ENCODE measurements at places on chromosomes 7 and 10. TPM values are rescaled to one million over a fixed set of nuclear protein-coding genes. Genes with fewer than 3 reads are reported as not detected.

GRCh38 chr7:123522066-123522465 is 12.3 kb downstream of the IQUB start:
- no peak for DNase-seq

DNA sequence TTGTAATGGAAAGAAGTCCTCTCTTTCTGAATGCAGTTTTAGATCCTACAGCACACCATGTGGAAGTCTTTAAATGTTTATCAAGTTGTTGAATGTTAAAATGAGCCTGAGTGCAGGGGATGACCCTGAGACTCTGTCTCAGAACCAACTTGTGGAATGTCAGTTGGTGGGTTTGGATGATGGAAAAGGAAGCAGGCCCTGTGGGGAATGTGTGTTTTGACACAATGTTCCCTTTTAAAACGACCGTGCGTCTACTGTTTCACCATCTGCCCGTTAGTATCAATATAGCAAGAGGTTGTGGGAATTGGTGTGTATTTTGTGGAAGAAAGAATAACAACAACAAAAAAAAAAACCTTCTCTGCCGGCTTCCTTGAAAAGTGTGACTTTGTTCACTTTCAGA is 8.3 kb downstream of the DYNC1I1 start:
- no peak for DNase-seq

Gene CLCN1
- total RNA-seq = not detected

DNA sequence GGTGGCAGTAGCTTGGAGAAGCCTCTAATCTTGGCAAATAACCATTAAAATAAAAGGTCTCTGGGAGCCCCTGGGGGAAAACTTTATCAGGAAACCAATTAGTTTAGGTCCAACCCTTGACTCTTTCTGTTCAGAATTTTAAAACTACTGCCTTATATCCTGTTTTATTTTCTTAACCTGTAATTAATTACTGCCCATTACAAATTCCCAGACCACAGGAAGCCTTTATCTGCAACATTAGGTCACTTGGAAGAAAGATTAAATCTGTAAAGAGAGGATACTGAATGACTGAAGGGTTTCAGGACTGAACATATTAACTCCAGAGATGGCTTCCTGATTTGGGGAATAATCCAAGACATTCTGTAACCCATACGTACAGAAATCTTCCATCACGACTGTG is 320.5 kb upstream of the SORCS1 start:
- no peak for DNase-seq

Gene MYH16
- total RNA-seq = not detected

Gene ITGB8
- total RNA-seq = 0.93 TPM

DNA sequence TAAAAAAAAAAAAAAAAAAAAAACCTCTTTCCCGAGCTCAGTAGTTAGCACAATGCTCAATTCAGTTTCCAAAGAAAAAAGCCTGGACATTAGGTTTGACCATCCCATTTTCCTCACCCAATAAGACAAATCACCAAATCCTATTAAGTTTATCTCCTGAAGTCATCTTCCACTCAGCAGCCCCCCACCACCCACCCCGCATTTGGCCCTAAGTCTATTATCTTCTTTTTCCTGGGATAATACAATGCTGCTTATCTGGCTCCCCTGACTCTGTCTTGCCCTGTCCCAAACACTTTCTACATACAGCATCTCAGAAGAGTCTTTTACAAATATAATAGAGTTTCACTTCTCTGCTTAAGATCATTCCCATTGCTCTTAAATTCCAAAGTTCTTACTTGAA is 17.8 kb upstream of the LMOD2 start:
- DNase-seq = no peak

- no peak for DNase-seq
These were observed 11.5 kb upstream of the SP8 start for GRCh38 chr7:20798081-20798693.

DNA sequence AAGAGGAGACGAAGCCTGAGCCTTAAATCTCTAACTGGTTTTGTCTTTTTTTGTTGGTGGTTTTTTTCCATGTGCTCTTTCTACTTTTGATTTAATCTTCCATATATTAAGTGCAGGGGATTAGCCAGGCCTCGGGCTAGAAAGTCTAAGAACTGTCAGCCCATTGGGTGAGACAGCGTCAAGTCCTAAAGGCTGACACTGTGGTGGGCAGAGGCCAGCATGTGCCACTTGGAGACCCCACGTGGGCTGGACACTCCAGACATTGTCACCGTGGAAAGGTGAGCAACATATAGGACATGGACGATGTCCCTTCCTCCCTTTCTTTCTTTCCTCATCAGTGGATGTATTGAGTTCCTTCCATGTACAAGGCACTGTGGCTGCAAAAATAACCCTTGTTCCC is 129.3 kb downstream of the TMEM178B start:
- no peak for DNase-seq

GRCh38 chr10:8163824-8164223 is 109.3 kb downstream of the GATA3 start:
- DNase-seq = no peak

- no peak for DNase-seq
These were observed 90.5 kb downstream of the CLEC2L start for GRCh38 chr7:139613971-139614411.

GRCh38 chr7:7228967-7229366 is 46.6 kb downstream of the C1GALT1 start:
- no peak for DNase-seq

DNA sequence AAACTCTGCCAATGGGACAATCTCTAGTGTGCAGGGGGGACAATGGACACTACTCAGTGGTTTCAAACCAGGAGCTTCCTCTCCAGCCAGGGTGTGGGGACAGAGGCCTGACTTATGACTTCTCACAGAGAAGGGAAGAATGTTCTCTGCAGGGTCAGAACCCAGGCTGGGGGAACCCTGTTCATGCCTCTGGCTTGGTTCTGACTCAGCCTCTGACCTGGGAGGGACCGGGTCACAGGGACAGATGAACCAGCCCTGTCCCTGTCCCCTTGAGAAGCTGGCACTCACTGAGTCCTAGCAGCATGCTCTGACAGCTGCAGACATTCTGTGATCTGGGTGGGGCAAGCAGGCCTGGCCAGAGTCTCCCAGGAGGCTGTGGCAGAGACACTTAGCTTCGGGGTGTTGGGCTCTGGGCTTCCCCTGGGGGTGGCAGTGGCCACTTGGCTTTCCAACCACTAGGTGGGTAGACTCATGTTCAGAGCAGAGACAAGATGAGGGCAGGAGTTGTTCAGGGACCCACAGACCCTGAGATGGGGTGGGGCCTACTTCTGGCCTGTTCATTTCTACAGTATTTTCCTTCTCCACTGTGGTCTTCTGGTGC is 13.6 kb downstream of the TSPAN15 start:
- no peak for DNase-seq

DNA sequence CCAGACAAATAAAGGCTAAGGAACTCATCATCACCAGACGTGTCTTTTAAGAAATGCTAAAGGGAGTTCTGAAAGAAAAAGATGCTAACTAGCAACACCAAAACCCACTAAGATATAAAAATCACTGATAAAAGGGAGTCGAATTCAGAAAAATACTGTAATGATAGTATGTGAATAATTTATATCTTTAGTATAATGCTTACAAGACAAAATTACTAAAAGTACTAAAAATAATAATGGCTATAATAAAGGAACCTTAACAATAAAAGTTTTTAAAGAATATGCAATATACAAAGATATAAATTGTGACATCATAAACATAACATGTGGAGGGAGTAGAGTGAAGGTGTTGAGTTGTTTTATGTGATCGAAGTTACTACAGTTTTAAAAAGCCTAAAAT is 28.3 kb downstream of the HPSE2 start:
- no peak for DNase-seq

GRCh38 chr7:5217396-5217795 is 27.4 kb downstream of the WIPI2 start:
- no peak for DNase-seq

- DNase-seq = no peak
These were observed 26.1 kb downstream of the LRRC4 start for GRCh38 chr7:128005117-128005516.

GRCh38 chr10:71512761-71513539 is 116.2 kb downstream of the CDH23 start:
- no peak for DNase-seq

DNA sequence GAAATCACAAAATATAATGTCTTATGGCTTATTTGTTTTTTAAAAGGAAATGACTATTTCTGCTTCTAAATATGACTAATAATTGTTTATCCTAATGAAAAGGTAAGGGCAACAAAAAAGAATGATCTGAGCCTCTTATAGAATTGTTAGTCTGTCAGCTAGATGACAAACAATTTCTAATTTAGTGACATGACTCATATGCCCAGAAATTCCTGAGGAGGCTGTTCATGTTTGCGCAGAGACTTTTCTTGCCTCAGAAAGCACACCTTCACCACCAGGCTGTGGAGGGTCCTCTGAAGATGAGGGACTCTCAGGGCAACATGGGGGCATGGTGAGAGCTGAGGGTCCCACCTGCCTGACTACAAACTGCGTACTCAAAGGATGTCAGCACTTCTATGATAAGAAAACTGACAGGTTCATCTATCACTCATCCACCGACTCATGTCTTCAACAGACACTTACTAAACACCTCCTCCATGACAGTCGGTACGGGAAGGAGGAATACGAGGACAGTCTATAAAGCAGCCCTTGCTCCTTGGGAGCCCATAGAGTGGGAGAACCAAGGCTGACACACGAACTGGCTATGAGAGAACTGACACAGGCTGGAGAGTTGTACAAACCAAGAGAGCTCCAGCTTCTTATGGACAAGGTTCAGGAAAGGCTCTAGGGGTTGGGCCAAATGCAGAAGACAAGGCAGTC is 102.0 kb downstream of the PKD1L1 start:
- DNase-seq = no peak

DNA sequence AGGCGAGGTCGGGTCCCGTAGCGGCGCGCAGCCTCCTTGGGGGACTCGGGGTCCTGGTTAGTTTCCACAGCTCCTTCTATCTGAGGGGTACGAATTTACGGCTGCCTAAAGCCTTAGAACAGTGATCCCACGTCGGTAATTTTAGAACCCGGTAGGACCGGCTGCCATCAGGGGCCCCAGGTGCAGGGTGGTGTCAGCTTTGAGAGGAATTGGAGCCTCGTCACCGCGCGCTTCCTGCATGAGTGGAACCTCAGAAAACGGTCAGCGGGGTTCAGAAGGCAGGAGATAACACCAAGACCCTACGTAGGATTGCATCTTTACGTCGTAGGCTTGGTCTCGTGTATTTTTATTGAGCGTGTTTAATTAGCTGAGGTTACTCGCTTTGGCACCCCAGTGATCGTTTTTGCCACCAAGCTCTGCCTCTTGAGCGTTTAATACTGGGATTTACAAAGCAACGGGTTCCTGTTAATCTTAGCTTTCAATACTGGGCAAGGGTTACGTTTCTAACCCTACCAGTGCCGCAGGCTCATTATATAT is 443 bp downstream of the RNF32 start:
- DNase-seq = no peak

GRCh38 chr10:130399425-130399950 is 263.3 kb downstream of the GLRX3 start:
- no peak for DNase-seq

DNA sequence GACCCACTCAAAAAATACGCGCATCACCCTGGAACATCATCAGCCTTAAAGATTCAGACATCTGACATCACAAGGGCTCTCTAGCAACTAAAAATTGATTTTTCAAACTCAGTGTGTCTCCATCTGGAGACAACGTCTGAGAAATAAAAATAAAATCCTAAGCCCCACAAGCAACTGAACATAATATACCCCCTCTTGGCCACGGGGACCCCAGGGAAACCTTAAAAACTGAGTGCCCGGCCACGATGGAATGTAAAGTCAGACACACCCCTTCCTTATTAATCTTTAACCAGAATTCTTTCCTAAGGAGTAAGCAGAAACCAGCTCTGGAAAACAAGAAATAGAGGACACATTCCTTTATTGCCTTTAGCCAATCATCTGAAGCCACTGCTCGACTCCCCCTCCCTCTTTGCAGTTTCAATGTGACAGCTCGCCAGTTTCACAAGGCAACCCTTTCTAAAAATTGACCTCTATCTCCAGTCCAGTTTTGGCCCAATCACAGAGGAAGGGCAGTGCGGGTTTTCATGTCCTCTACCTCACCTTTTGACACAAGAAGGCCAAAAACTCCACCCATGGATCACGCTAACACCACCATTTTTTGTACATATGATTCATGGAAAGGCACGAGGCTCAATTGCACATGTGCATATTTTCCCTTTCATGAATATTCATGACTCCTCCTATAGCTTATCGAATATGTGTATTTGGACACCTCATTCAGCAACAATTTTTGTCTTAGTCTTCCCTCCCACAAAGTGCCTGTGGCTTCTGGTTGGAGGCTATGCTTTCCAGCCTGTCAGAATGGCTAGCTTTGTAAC is 24.2 kb downstream of the IFIT3 start:
- peak; percentile 52 for DNase-seq

Gene CDK14
- total RNA-seq = 34.0 TPM

DNA sequence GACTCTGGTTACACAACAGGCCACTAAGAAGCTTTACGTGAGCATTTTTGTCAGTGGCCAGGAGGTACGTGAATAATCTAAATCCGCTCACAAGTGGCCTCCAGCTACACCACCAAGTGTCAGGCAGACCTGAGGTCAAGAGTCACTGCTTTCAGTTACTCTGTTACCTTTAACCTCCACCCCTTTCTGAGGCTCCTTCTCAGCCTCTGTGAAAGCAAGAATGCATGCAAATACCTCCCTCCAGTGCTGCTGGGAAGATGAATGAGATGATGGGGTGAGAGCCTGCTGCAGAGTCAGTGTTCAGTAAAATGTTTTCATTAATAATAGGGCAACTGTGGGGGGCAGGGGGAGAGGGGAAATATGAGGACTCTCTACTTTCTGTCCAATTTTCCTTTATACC is 11.2 kb downstream of the DDC start:
- DNase-seq = no peak

- peak; percentile 44 for DNase-seq
These were observed 31.7 kb downstream of the HTRA1 start for GRCh38 chr10:122492999-122493481.

DNA sequence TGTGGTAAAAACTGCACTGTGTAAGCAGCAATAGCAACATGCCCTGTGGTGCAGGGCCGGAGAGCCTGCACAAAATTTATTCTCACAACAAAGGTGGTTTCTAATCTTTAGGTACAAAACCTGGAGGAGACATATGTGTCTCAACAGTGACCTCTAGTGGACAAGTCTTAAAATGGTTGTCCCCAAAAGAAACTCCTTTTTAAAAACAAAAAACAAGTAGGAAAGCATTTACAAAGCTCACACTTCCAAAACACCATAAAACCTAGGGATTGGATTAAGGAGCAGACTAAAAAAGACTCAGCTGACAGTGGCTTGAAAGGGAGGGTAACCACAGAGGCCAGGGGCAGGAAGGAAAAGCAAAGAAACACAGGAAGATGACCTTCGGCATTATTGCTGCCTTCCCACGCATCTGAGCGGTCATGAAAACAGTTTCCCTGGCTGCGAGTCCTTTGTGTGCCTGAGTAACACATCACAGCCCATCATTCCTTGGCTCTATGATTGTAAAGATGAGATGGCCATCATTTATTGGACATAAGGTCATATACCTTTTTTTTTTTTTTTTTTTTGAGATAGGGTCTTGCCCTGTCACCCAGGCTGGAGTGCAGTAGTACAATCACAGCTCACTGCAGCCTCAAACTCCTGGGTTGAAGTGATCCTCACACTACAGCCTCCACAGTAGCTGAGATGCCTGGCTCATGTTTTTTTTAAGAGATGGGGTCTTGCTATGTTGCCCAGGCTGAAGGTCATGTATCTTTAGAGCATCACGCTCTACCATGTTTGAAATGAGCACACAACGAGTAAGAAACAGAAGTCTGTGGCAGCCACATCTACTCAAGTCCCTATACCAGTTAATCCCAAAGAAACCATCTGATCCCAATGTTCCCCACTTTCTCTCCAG is 39.5 kb downstream of the RSU1 start:
- peak; percentile 61 for DNase-seq

Gene CALML3
- not detected for total RNA-seq

Gene SRRM3
- 18.0 TPM for total RNA-seq
